Activated gamma-delta T cell treated with anti-CD3 and anti-CD28 coated beads, Interleukin-2, amount 50 U/mL, for 16 hours (primary cell): ENCODE measurements at places on chromosomes 6 and 20.

DNA sequence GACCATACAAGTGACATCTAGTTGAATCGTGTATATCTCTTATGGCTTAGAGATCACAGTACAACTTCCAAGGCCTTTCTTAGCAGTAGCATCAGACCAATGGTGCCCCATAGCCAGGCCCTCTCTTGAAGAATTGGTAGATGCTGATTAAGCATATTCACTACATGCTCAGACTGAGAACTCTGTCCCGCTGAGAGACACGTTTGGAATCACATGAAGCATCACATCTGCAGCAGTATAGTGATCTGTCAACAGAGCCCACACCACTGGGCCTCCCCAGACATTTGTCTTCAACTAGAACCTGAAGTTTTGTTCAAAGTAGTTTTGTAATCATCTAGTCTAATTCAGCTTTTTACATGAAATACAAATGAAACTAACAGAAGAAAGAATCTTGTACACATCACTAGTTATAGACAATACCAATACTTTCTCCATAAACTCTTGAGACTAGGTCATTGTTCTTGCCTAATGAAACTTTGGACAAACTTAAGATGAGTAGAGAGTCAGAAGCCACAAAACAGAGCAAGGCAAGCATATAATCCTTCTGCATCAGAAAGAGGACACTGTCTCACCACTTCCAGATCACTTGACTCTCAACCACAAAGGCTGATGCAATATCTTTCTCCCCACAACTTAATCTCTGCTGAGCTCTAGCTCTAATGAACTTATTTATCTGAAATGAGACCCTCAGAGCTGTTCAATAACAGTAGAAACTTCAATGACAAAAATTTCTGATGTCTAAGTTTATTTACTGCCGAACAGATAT is 182.7 kb downstream of the TBX18 start:
- no peak for DNase-seq

- DNase-seq = no peak
Measured at GRCh38 chr6:122913558-122913957, 82.5 kb upstream of the CLVS2 start.

DNA sequence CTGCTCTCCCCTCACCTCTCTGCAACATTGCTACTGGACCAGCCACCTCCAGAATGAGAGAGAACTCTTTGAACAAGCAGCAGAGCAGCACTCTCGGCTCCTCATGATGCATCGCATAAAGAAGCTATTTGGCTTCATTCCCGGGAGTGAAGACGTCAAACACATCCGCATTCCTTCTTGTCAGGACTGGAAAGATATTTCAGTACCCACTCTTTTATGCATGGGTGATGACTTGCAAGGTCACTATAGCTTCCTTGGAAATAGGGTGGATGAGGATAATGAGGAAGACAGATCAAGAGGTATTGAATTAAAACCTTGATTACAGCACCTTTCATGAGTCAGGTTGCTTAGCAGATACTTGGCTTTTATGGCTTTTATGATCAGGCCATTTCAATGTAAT is 4.3 kb downstream of the CALHM4 start:
- no peak for DNase-seq

DNA sequence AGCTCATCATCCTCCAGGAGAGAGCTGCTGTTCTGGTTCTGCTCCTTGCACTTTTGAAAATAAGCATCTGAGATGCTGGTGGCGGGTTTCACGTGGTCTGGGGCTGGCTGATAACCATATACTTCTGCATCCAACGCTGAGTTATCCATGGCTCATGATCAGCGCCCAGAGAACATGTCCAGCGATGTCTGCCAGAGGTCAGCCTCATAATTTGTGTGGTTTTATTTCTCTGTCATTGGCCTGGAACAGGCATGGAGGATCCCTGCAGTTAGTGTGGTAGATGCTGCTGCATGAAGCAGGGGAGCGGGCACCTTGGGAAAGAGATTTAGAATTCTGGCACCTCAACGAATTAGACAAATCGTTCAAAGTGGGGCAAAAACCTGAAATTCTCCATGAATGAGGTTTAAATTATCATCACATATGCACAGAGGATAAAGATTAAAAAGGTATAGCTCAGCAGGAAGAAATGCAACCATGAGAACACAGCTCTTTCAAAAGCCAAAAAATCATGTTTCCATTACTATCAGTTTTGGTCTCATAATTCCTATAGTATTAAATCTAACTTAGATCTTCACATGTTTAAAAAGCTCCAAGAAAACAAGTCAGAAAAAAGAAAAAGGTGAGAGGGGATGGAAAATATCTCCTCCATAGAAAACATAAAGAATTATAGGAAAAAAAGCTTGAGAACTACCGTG is 157.2 kb downstream of the SOD2 start:
- DNase-seq = no peak

DNA sequence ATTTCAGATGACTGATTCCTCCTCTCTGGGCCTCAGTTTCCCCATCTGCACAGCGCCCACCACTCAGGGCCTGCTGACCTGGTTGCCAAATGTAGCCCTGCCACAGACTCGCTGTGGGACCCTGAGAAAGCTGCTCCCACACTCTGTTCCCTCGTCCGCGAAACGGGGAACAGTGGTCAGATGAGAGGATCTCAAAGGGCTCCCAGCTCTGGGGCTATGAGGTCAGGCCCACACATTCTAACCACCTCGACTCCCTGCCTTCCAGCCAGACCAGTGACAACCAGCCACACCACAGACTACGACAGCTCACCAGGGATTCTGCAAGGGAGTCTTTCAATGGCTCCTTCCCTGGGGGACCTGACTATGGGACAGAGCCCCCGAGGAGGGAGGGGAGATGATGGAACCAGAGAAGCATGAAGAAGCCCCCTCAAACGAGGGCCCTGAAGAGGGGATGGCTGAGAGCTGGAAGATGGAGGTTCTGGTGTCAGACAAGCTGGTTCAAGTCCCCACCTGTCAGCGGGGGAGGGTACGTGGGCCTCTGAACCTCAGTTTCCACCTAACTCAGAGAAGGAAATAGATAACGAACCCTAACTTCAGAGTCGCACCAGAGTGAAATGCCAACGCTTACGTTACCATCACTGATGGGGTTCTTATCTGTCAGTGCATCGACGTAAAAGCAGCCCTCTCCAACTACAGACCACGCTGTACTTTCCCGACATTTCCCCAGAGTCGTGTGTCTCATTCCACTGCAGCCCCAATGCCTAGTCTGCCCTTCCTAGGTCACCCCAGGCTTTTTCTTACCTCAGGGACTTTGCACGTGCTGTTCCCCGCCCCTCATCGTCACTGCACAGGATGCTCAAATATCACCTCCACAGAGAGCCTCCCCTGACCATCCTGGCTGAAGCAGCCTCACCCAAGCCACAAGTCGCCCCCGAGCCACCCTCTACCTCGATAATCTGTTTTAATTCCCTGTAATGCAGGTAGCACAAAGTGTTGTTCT is 60.5 kb downstream of the PREX1 start:
- DNase-seq = no peak

DNA sequence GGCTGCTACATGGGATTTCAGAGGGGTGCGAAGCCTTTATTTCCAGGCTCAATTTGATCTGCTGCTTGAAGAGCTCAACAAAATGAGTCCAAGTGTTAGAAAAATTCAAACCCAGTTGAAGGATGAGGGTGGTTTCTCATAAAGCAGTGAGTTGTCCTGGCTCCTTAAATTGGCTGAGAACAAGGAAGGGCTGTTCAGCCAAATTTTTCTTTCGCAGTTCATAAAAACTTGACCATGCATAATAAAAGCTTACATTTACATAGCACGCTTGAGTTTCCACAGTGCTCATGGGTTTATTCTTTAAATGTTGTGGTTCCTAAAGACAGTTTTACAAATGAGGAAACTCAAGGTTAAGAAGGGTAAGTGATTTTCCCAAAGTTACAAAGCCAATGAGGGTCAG is 174.4 kb upstream of the FOXA2 start:
- no peak for DNase-seq

DNA sequence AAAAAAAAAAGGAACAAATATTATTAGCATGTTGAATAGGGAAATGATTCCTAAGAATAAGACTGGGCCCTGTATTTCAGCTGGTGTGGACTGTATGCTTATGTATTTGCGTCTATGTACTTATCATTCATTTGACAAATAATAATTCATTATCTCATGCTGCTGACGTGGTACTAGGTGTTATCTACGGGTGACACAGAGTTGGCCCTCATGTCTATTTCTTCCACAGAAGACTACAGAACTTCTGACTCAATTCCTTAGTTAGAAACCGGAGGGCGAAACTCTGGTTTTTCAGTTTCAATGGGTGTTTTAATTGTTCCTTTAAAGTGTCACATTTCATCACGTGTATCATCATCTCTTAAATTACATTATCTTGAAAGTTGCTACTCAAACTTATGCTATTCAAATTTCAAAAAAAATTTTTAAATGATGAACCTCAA is 305.9 kb downstream of the CLIC5 start:
- no peak for DNase-seq
